Ovary (tissue), 10 donors: ENCODE measurements at places on chromosomes 6 and 20. TPM values are rescaled to one million over a fixed set of nuclear protein-coding genes. Genes with fewer than 3 reads are reported as not detected.

HCK gene
- 8.9 TPM for polyA plus RNA-seq

CARMIL1 gene
- 13.3 TPM for polyA plus RNA-seq

MAS1 gene
- polyA plus RNA-seq, result 0.04 TPM

LY6G5C gene
- polyA plus RNA-seq, result 2.7 TPM

ID4 gene
- 40.6 TPM for polyA plus RNA-seq

ACOT8 gene
- polyA plus RNA-seq, result 21.9 TPM

SMOC2 gene
- 134 TPM for polyA plus RNA-seq

COL19A1 gene
- polyA plus RNA-seq, result 0.20 TPM
